ENCODE measurements at places on chromosomes 2 and 18.

DNA sequence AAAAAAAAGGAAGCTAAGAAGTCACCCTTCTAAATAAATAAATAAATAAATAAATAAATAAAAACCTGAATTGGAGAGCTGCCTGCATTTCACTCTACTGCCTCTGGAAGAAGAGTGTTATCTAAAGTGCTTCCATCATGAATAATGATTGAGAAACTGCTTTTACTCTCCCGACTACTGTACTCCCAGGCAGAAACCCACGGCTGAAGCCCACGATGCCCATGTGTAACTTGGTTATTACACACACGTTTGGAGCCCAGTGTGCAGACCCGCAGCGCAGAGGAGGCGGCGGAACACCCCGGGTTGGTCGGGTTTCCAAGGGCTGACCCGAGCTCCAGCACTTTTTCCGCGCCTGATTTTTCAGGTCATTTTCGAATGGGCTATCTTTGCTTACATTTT is 697 bp upstream of the SPATS2L start:
- DNase-seq, result peak; percentile 54

- no peak for DNase-seq
Observed at GRCh38 chr2:20635113-20635510, 15.8 kb downstream of the HS1BP3 start.

DNA sequence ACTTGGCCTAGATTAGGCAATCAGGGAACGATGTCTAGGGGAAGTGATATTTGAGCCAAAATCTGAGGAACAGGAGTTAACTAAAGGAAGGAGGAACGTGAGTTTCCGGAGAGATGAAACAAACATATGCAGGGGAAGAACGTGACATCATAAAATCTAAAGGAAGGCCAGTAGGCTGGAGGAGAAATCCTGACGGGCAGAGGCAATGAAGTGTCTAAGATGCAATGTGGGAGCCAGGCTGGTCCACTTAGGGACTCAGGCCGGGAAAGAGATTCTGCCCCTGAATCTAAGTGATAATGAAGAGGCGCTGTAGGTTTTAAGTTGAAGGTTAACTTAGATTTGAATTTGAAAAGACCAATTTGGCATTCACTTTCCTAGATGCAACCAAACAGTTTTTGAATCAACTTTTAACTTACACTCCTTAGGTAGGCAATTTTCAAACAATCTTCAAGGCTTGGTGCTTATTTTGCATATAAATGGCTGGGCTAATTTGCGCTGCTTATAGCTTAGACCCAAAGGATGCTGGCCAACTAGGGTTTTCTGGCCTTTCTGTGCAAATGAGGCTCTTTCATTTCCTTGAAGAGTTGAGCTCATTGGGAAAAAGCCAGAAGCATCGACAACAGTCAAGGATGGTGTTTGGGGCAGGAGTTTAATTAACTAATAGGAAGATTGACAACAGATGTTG is 221.7 kb downstream of the SOX11 start:
- DNase-seq, result no peak

DNA sequence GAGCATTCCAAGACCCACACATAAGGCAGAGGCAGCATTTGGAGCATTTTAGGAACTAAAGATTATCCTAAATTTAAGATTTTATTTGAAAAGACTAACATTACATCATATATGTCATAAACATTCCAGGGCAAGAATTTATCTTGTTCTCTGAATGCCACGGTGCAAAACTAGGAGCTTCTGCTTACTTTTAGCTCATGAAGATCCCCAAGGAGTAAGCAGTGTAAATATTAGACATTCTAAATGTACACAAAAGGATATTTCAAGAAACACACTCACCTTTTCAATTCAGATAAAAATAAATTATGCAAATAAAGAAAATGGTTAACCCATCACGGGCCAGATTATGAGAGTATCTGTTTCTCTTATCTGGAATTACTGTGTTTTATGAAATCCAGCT is 101.7 kb upstream of the ETAA1 start:
- DNase-seq, result no peak

- no peak for DNase-seq
Observed at GRCh38 chr2:177708106-177708505, 315.5 kb downstream of the AGPS start.
